K562 (cell line): ENCODE measurements at places on chromosomes 4 and X. TPM values are rescaled to one million over a fixed set of nuclear protein-coding genes. Genes with fewer than 3 reads are reported as not detected.

- DNase-seq = no peak
Observed at GRCh38 chr4:96593422-96593821, 753.5 kb downstream of the PDHA2 start.

DNA sequence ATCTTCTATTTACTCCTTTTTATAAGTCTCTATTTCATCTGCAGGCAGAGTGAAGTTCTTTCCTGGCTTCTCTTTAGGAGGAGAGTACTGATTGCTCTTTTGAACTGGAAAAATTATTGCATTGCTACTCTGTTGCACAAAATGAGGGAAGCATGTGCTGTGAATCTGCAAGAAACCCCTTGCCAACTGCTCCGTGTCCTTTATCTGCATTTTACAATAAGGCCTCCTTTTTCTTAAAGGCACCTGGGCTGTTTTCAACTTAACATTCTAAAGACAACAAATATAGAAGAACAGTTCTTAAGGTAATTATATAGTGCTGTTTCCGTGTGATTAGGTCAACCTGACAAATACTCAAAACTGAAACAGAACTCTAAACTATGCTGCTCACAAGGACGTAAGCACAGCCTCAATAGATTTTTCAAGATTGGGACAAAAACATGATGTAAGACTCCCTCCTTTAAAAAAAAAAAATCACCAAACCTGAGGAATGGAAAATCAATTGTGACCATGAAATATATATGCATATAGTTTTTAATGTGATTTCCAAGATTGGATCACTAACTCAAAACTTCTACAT, 716.6 kb upstream of the INTU start:
- DNase-seq = no peak

DNA sequence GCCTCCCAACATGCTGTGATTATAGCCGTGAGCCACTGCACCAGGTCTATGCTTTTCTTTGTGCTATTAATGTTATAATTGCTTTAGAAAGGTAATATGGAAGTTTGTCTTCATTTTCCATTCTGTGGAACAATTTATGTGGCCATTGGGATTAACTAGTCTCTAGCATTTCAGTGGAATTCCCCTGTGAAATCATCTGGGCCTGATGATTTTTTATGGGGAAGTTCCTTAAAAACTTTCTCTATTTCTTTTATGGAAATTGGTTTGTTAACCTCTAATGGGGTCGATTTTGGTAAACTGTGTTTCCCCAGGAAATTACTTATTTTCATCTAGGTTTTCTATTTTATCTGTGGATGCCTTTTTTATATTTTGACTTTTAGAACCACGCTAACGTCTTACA, 11.3 kb downstream of the TIMP1 start:
- no peak for DNase-seq

DNA sequence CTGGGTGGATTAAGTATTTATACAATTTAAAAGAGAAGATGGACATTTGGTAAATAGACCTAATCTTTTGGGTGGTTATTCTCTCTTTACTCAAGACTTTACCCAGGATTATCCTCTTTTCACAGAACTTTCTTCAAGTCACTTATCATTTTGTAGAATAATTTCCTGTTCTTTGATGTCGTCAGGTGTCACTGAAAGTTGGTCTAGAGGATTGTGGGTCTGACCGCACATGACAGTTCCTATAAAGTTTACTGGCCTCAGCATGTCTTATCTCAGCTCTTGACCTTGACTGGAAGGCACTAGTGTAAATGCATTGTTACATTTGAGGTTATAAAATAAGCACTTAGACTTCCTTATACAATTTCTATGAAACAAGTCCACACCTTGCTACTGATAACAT, 139.9 kb upstream of the SLC4A4 start:
- DNase-seq = no peak

- peak; percentile 19 for DNase-seq
Observed at GRCh38 chr4:37389967-37390580, 145.5 kb downstream of the NWD2 start.

GRCh38 chr4:80071604-80072227, 1.3 kb downstream of the ANTXR2 start:
- DNase-seq = no peak

DNA sequence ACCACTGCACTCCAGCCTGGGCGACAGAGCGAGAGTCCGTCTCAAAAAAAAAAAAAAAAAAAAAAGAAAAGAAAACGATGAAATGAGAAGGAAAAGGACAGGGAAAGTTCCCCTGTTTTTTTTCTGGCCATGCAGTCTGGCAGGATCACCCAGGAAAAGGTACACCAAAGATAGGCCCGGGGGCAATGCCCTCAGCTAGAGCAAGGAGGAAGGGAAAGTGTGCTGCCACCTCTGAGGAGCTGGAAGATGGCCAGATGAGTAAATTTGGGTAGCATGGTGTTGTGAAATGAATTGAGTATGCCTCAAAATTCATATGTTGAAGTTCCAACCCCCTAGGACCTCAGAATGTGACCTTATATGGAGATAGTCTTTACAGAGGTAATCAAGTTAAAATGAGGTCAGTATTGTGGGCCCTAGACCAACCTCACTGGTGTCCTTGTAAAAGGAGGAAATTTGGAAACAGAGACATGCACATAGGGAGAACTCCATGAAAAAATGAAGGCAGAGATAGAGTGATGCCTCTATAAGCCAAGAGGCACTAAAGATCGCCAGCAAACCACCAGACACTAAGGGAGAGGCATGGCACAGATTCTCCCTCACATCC, 28.9 kb downstream of the MAOB start:
- no peak for DNase-seq

DNA sequence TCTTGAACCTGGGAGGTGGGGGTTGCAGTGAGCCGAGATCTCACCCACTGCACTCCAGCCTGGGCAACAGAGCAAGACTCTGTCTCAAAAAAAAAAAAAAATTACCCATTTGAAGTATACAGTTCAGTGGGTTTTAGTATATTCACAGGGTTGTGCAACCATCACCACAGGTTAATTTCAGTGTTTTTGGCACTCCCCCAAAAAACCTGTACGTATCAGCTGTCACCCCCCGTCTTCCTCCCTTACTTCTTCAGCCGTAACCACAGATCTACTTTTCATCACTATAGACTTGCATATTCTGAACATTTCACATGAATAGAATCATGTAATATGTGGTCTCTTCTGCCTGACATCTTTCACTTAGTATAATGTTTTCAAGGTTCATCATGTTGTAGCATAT, 11.7 kb upstream of the PTTG2 start:
- no peak for DNase-seq

- peak; percentile 49 for DNase-seq
Observed at GRCh38 chr4:3044870-3045819, 29.2 kb downstream of the HTT-AS start.

DNA sequence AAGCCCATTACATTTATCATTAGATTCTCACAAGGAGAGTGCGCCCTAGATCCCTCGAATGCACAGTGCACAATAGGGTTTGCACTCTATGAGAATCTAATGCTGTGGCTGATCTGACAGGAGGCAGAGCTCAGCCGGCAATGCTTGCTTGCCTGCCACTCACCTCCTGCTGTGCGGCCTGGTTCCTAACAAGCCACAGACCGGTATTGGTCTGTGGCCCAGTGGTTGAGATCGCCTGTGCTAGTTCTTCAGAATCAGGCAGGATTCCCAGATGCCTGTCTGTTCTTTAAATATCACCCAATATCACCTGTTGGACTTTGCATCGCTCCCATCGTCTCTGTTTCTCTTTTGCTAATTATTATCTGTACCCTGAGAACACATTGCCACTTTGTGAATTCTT, 14.0 kb downstream of the DSPP start:
- DNase-seq = no peak

DNA sequence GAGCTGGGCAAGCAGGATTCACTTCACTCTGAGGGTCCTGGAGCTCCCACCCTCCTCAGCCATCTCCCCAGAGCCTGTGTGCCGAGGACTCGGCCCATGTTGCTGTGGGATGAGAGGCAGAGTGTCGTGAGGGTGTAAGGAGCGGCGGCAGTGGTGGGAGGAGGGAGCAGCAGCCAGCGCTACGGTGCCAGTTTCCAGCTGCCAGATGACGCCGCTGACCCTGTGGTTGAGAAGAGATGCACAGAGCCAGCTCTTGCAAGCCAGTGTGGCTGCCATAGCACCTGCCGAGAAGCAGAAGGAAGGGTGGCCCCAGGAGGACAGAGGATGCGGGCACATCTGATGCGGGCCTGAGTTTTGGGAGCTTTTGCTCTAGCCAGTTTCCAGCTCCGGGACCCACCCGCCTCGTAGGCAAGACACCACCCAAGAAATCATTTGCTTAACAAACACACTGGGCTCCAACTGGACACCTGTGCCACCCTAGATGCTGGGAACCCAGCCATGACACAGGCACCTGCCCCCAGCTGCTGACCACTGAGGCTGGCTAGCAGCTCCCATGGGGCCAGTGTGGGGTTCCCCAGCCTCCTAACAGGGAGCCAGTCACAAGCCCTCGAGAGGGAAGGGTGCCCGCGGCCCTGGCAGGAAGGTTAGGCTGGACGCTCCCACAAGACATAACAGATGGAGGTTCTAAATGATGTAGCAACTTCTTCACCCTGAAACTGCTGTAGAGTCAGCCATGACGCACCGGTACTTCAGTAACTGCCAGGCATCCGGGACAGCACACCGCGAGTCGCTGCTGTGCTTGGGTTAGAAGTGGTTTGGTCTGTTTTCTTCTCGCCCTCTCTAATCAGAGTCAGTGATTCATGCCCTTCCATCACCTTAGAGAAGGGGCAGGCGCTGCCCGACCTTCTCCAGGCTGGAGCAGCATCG, 8.9 kb downstream of the MSANTD1 start:
- no peak for DNase-seq

DNA sequence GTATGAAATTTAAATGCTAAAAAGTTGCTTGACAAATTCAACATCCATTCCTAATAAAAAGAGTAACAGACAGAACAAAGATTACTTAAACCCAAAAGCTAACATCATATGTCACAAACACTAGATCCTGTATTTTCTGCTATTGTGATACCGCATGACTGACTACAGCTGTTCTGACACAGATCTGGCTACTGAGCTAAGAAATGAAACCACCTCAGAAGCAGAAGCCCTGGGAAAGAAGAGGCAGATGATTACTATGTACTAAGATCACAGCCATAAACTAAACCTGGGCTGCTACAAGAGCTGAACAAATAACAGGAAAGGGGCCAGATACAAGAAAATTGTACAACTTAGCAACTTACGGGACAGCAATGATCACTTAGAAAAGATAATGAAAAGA, 9.4 kb downstream of the LETM1 start:
- DNase-seq = no peak

FGB gene
- total RNA-seq = 1.9 and 2.5 TPM in 2 replicates

PRPS2 gene
- total RNA-seq = 84.2 and 85.0 TPM in 2 replicates

ETDB gene
- not detected in 2 replicates for total RNA-seq
